ENCODE measurements at places on chromosomes 2 and 18.

GRCh38 chr2:100417711-100418124, 250 bp upstream of the CHST10 start:
- peak; percentile 31 for DNase-seq

DNA sequence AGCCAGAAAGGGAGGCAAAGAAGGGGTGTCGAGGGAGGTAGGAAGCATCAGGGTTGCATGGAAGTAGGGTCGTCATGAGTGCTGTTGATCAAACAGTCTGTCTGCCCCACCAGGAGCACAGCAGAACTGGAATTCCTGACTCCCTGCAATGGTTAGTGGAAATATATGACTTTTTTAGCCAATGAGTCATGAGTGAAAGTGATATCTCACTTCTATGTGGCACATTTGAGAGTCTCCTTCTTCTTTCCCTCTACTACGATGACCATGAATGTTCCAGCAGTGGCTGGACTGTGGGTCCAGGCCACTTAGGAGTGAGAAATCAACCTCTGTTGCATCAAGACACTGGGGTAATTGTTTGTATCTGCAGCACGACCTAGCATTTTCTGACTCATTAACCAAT, 199.5 kb downstream of the TTC32 start:
- DNase-seq: no peak

- DNase-seq: no peak
Measured at GRCh38 chr2:16247326-16248122, 307.2 kb downstream of the MYCN start.

DNA sequence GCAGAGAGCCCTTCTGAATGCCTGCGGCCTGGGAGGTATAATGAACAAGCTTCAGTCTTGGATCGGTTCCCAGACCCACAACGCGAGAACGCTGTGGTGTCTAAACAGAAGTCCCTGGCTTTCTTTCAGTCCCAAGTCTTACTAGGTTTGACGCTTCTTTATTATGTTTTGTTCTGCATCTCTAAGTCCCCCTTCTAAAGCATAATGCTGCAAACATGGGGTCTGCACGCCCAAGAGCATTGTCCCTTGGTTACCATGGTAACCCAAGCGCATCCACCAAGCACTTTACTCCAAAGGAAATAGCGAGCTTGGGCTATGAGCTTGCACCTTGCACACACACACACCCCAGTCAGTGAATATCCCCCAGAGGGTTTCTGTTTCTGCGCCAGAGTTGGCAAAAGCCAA, 193.7 kb downstream of the INO80D start:
- DNase-seq: no peak

GRCh38 chr2:145394181-145394580, 874.3 kb upstream of the ZEB2 start:
- DNase-seq: no peak
